ENCODE measurements at places on chromosomes 4 and X. TPM values are rescaled to one million over a fixed set of nuclear protein-coding genes. Genes with fewer than 3 reads are reported as not detected.

HOPX gene
- not detected for total RNA-seq

DACH2 gene
- not detected for total RNA-seq

CC2D2A gene
- total RNA-seq: 8.6 TPM

KIAA1210 gene
- not detected for total RNA-seq

TRIM60 gene
- not detected for total RNA-seq

SNX25 gene
- total RNA-seq: 14.4 TPM

PPEF2 gene
- total RNA-seq: not detected

RIPPLY1 gene
- not detected for total RNA-seq

RNF128 gene
- 0.17 TPM for total RNA-seq

LUZP4 gene
- total RNA-seq: not detected

GLRB gene
- 5.9 TPM for total RNA-seq

GRCh38 chr4:10965196-10965595 is 280.6 kb upstream of the CLNK start:
- H3K4me3 ChIP-seq: no peak overlapping the region
- no peaks in the 10 kb centered on the region for H3K27me3 ChIP-seq
- no peaks in the 10 kb centered on the region for H3K4me1 ChIP-seq
- no peaks in the 10 kb centered on the region for H3K36me3 ChIP-seq
- no peak for DNase-seq
- no peak overlapping the region for H3K27ac ChIP-seq

DNA sequence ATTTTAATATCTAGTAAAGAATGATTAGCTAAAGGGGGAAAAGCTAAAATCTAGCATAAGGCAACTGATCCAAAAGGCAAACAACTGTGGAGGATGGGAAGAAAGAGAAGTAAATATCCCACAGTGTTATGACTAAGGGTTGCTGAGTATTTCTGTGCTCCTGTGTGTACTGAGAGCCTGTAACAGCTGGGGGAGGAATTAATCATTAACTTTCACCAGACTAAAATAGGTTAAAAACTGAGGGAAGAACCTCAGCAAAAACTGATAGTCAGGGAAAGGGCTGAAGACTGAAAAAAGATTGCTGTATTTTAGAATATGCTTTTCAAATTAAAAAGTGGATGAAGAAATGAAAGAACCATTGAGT is 365.9 kb downstream of the CXXC4 start:
- peaks cover 7% of the 10 kb centered on the region for H3K4me1 ChIP-seq
- peak; percentile 3 for DNase-seq
- H3K27me3 ChIP-seq: no peaks in the 10 kb centered on the region

GRCh38 chrX:54043056-54043455 is 1.2 kb downstream of the PHF8 start:
- H3K27me3 ChIP-seq: peaks cover 23% of the 10 kb centered on the region
- H3K4me1 ChIP-seq: peaks cover 11% of the 10 kb centered on the region
- peaks cover 35% of the 10 kb centered on the region for H3K36me3 ChIP-seq
- peak overlapping the region; percentile 86 for H3K4me3 ChIP-seq
- no peak for DNase-seq

- DNase-seq: no peak
- H3K27me3 ChIP-seq: no peaks in the 10 kb centered on the region
- H3K4me3 ChIP-seq: no peak overlapping the region
- peaks cover 13% of the 10 kb centered on the region for H3K4me1 ChIP-seq
- H3K36me3 ChIP-seq: no peaks in the 10 kb centered on the region
Observed at GRCh38 chr4:186939766-186940165, 216.1 kb upstream of the FAT1 start.

DNA sequence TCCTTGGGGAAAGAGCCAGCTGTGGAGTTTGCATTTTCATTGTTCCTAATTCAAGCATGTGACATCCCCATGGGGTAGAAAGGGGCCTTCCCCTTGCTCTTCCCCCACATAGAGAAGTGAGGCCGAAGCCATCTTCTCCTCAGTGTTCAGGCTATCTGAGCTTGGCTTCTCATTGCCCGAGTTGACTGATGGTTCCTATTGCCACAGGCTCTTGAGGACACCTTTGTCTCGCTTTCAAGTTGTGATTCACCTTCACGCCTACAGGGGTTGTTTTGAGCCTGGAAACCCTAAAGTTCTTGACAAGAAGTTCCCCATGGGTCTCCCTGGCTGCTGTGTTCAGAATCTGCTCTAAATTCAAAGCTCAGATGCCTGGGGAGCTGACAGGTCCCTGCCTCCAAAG is 25.0 kb downstream of the CCNQ start:
- H3K27ac ChIP-seq: no peak overlapping the region
- H3K27me3 ChIP-seq: no peaks in the 10 kb centered on the region
- DNase-seq: no peak
- no peak overlapping the region for H3K4me3 ChIP-seq

- no peaks in the 10 kb centered on the region for H3K4me1 ChIP-seq
- no peak overlapping the region for H3K27ac ChIP-seq
- no peak overlapping the region for H3K4me3 ChIP-seq
- no peak for DNase-seq
- no peaks in the 10 kb centered on the region for H3K27me3 ChIP-seq
- no peaks in the 10 kb centered on the region for H3K36me3 ChIP-seq
Observed at GRCh38 chrX:2137882-2138281, 362.9 kb downstream of the DHRSX start.

- H3K27ac ChIP-seq: no peak overlapping the region
- DNase-seq: peak; percentile 66
- H3K27me3 ChIP-seq: no peaks in the 10 kb centered on the region
- H3K4me3 ChIP-seq: no peak overlapping the region
- no peaks in the 10 kb centered on the region for H3K4me1 ChIP-seq
Observed at GRCh38 chr4:164012396-164013027, 518.0 kb downstream of the TMA16 start.

DNA sequence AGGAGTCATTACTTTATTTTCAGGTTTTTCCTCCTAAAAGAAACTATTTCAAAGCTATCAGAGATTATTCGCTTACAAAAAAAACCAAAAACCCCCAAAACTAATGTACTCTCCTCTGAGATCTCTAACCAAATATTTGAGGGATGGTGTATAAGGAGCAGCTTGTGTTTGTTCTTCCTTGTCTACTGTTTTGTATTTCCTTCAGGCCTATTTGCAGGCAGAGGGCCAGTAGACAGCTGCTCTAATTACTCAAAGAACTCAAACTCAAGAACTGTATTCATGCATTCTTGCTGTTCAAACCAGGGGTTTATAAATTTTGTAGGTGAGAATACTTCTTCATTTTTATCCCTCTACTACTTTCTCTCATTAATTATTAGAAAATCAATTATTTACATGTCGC is 51.3 kb downstream of the SH3RF1 start:
- H3K27ac ChIP-seq: no peak overlapping the region
- no peak for DNase-seq
- H3K4me3 ChIP-seq: no peak overlapping the region
- no peaks in the 10 kb centered on the region for H3K36me3 ChIP-seq
- H3K4me1 ChIP-seq: no peaks in the 10 kb centered on the region
- H3K27me3 ChIP-seq: no peaks in the 10 kb centered on the region

GRCh38 chrX:67289055-67289499 is 254.7 kb upstream of the AR start:
- H3K27me3 ChIP-seq: no peaks in the 10 kb centered on the region
- H3K27ac ChIP-seq: no peak overlapping the region
- no peak for DNase-seq
- no peaks in the 10 kb centered on the region for H3K36me3 ChIP-seq
- H3K4me1 ChIP-seq: no peaks in the 10 kb centered on the region
- no peak overlapping the region for H3K4me3 ChIP-seq

- no peak for DNase-seq
- no peak overlapping the region for H3K4me3 ChIP-seq
- no peaks in the 10 kb centered on the region for H3K4me1 ChIP-seq
- H3K36me3 ChIP-seq: no peaks in the 10 kb centered on the region
- H3K27ac ChIP-seq: no peak overlapping the region
Observed at GRCh38 chrX:53324085-53324484, 42.7 kb upstream of the IQSEC2 start.

DNA sequence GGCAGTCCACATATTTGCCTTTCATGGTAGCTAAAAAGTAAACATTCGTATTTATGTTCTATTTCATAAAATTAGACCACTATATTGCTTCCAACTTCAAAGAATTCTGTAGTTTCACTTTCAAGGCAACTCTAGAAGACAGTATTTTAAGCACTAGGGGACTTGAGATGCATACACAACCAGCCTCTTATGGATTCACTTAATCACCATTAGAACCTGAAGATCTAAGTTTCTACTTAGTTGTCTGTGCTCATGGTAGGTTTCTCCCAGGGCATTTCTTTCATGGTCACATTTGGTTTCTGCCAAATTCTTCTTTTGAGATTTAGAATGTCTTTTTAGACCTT is 209.9 kb upstream of the HCCS start:
- H3K36me3 ChIP-seq: no peaks in the 10 kb centered on the region
- H3K27ac ChIP-seq: peak overlapping the region; percentile 77
- H3K4me3 ChIP-seq: no peak overlapping the region
- H3K4me1 ChIP-seq: peaks cover 10% of the 10 kb centered on the region
- H3K27me3 ChIP-seq: peaks cover 31% of the 10 kb centered on the region

DNA sequence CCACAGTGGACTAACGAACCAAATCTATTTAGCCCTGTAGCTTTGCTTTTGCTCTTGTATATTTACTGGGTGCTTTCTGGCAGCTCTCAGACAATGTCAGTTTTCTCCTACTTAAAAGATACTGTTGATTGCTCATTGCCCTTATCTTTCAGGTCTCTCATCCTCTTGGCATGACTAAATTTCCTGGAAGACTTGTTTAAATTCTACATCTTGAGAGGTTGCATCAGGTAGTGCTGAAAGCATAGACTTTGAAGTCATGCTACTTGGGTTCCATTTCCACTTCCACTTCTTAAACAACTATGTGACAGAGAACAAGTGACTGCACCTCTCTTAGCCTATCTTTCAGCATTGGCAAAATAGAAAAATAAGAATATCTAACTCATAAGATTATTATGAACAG is 8.4 kb downstream of the TDO2 start:
- H3K27ac ChIP-seq: no peak overlapping the region
- H3K27me3 ChIP-seq: no peaks in the 10 kb centered on the region
- H3K4me3 ChIP-seq: no peak overlapping the region
- peaks cover 4% of the 10 kb centered on the region for H3K4me1 ChIP-seq

DNA sequence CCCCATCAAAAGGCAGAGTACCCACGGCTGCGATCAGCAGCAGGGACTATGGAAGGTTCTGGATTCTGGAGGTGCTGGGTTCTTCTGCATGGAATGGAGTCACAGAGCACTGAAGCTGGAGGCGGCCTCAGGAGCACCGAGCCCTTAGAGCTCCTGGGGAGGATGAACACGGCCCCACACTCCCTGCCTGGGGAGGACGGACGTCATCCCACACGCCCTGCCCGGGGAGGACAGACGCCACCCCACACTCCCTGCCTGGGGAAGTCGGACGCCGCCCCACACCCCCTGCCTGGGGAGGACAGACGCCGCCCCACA is 9.9 kb downstream of the LRPAP1 start:
- no peak overlapping the region for H3K4me3 ChIP-seq
- H3K4me1 ChIP-seq: no peaks in the 10 kb centered on the region

- H3K36me3 ChIP-seq: no peaks in the 10 kb centered on the region
- no peaks in the 10 kb centered on the region for H3K4me1 ChIP-seq
- peaks cover 48% of the 10 kb centered on the region for H3K27me3 ChIP-seq
Observed at GRCh38 chrX:132463411-132463810, 25.4 kb downstream of the MBNL3 start.

GRCh38 chr4:101184668-101185067 is 162.7 kb downstream of the PPP3CA start:
- no peaks in the 10 kb centered on the region for H3K27me3 ChIP-seq
- H3K36me3 ChIP-seq: peaks cover 11% of the 10 kb centered on the region
- no peak for DNase-seq
- H3K27ac ChIP-seq: no peak overlapping the region
- no peak overlapping the region for H3K4me3 ChIP-seq

DNA sequence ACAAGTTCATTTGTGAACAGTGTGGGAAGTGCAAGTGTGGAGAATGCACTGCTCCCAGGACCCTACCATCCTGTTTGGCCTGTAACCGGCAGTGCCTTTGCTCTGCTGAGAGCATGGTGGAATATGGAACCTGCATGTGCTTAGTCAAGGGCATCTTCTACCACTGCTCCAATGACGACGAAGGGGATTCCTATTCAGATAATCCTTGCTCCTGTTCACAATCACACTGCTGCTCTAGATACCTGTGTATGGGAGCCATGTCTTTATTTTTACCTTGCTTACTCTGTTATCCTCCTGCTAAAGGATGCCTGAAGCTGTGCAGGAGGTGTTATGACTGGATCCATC is 5.5 kb downstream of the SPRY1 start:
- no peak overlapping the region for H3K4me3 ChIP-seq
- peaks cover 28% of the 10 kb centered on the region for H3K36me3 ChIP-seq

GRCh38 chr4:88378691-88379559 is at the start of gene HERC6:
TSS of gene HERC6 (plus strand) at chr4:88378852. CDS start at chr4:88378922, 70 bp downstream.
- no peaks in the 10 kb centered on the region for H3K4me1 ChIP-seq
- H3K27ac ChIP-seq: peak within 1 kb of the TSS; percentile 66
- peak; percentile 94 for DNase-seq
- H3K27me3 ChIP-seq: no peaks in the 10 kb centered on the region

DNA sequence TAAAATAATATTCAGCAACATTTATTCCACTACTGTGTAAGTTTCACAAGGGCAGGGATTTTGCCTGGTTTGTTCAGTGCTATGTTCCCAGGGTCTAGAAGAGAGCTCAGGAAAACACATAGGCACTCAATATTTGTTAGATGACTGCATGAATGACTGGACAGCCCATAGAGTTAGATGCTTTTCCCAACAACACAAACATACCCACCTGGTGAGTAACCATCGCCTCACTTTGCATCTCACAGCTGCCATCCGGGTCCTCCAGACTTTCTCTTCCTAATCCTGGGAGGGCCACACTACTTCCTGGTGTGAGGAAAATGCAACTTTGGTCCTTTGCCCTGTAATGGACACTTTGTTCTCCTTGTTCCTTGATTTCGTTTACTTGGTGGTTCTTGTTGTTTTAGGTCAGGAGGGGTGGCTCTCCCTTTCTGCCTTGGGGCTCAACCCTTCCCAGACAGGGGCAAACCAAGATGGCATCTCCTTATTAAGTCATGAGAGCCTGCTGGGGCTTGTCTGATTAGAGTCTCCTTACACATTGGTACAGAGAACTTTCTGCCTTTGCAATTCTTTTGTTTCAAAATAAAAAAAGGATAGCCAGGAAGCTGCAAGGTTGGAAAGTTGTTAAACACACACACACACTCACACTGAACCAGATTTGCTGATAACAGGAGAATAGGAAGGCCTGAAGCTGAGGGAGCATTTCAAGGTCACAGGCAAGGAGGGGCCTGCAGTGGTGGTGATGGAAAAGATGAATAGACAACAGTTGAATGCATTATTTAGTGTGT is 190.6 kb downstream of the MID1IP1 start:
- H3K36me3 ChIP-seq: no peaks in the 10 kb centered on the region
- no peaks in the 10 kb centered on the region for H3K4me1 ChIP-seq
- no peak overlapping the region for H3K27ac ChIP-seq
- no peak for DNase-seq

DNA sequence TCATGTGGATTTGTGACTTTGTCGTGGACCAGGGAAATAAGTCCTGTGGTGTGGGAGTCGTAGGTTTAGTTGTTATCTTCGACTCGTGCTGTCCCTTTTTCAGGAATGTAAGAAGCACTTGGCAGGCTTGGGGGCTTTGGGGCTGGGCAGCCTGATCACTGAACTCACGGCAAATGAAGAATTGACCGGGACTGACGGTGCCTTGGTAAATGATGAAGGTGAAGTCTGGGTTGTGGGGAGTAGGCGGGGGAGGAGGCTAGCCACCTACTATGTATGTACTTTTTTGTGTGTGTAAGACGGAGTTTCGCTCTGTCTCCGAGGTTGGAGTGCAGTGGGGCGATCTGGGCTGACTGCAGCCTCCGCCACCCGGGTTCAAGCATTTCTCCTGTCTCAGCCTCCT is 1.2 kb downstream of the TAF1 start:
- H3K36me3 ChIP-seq: peaks cover 51% of the 10 kb centered on the region
- H3K4me3 ChIP-seq: peak overlapping the region; percentile 96
- peaks cover 15% of the 10 kb centered on the region for H3K27me3 ChIP-seq
- H3K4me1 ChIP-seq: peaks cover 5% of the 10 kb centered on the region

- no peaks in the 10 kb centered on the region for H3K36me3 ChIP-seq
- no peak for DNase-seq
- no peak overlapping the region for H3K27ac ChIP-seq
- H3K27me3 ChIP-seq: no peaks in the 10 kb centered on the region
- H3K4me3 ChIP-seq: no peak overlapping the region
Observed at GRCh38 chr4:142850478-142850877, 4.4 kb upstream of the INPP4B start.

Measured in MCF 10A (cell line).